ENCODE measurements at places on chromosomes 5 and 9. TPM values are rescaled to one million over a fixed set of nuclear protein-coding genes. Genes with fewer than 3 reads are reported as not detected.

The PNPLA7 gene
- 1.6 TPM for total RNA-seq

The FRMPD1 gene
- 0.14 TPM for total RNA-seq

The PCDHGB5 gene
- total RNA-seq = 1.6 TPM

GRCh38 chr5:105274079-105274478 is 1711.5 kb upstream of the NUDT12 start:
- H3K27ac ChIP-seq = no peak overlapping the region
- H3K4me3 ChIP-seq = no peak overlapping the region
- H3K36me3 ChIP-seq = no peaks in the 10 kb centered on the region
- DNase-seq = no peak
- no peaks in the 10 kb centered on the region for H3K27me3 ChIP-seq

DNA sequence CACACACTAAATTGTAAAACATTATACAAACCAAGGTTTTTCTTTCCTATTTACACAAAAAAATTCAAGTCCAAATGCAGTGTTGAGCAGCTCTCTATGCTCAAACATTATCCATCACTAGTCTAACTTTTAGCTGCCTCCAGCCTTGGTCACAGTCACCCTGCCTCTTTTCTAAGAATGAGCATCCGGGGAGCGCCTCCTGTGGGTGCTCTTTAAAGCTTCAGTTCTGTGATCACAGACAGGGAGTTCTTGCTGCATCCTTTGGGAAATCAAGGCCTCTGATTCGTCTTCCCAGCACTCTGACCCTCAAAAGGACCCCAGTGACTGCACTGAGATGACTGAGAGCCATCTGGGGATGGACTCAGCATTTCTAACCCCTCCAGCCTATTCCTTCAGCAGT is 289.6 kb downstream of the SEC61B start:
- no peaks in the 10 kb centered on the region for H3K36me3 ChIP-seq
- H3K27ac ChIP-seq = no peak overlapping the region
- no peak for DNase-seq

DNA sequence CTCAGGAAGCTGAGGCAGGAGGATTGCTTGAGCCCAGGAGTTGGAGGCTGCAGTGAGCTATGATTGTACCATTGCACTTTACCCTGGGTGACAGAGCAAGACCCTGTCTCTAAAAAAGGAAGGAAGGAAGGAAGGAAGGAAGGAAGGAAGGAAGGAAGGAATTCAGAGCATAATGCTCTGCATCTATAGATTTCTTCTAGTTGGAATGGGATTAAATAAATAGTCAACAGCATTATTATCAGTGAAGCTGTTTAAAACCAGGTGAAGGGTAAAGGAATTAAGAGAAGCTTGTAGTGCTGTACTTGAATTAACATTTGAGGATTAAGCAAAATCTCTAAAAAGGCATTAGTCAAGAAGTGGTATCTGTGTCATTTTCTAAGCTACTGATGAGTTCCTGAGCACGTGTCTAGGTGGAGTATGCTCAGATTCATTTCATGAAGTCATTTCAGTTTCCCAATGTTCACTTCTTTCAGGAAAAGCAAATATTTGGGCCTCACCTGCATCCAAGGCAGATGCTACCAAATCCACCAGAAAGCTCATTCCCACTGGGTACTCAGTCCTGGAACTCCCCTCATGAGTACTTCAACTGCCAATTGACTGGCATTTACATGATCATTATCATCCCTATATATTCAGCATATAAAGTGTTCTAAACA is 8.4 kb downstream of the PDE6A start:
- H3K4me3 ChIP-seq = no peak overlapping the region
- DNase-seq = no peak
- no peak overlapping the region for H3K27ac ChIP-seq
- H3K36me3 ChIP-seq = no peaks in the 10 kb centered on the region
- peaks cover 6% of the 10 kb centered on the region for H3K27me3 ChIP-seq

DNA sequence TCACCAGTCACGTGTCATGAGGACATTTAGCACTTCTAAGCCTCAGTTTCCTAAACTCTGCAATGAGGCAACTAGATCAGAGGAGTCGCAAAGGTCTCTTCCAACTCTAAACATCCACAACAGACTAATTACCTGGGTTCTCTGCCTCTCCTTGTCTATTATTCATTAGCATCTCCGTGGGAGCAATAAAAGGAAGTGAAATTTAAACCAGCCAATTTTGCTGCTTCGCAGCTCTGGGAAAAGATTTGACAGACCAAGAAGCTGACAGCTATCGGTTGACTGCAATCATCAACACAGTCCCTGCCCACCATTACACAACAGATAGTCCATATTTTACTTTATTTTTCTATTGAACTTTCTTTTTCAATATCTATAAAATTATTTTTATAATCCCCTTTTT is 308.9 kb downstream of the NR2F1-AS1 start:
- no peaks in the 10 kb centered on the region for H3K4me1 ChIP-seq
- DNase-seq = no peak
- H3K36me3 ChIP-seq = no peaks in the 10 kb centered on the region

DNA sequence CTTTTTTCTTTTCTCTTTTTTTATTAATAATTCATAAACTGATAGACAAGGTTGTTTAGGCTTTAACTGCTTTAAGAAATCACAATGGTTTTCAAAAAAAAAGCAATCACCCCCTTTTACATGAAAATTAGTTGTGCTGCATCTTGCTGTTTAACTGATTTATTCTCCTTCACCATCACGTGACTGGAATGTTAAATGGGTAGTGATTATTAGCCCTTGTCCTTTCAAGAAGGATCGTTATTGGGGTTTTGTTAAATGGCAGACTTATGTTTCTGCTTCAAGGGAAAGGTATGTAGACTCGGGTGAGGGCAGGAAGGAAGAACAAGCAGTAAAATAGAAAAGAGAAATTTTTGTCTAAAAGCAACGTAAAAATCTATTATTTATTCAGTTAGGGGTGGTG is 175.6 kb upstream of the TLE4 start:
- no peak for DNase-seq
- H3K4me3 ChIP-seq = no peak overlapping the region
- H3K4me1 ChIP-seq = no peaks in the 10 kb centered on the region

- no peaks in the 10 kb centered on the region for H3K27me3 ChIP-seq
- no peak overlapping the region for H3K4me3 ChIP-seq
- no peaks in the 10 kb centered on the region for H3K4me1 ChIP-seq
- H3K36me3 ChIP-seq = no peaks in the 10 kb centered on the region
- H3K27ac ChIP-seq = no peak overlapping the region
These were observed 45.2 kb upstream of the HMCN2 start for GRCh38 chr9:130220352-130220751.

DNA sequence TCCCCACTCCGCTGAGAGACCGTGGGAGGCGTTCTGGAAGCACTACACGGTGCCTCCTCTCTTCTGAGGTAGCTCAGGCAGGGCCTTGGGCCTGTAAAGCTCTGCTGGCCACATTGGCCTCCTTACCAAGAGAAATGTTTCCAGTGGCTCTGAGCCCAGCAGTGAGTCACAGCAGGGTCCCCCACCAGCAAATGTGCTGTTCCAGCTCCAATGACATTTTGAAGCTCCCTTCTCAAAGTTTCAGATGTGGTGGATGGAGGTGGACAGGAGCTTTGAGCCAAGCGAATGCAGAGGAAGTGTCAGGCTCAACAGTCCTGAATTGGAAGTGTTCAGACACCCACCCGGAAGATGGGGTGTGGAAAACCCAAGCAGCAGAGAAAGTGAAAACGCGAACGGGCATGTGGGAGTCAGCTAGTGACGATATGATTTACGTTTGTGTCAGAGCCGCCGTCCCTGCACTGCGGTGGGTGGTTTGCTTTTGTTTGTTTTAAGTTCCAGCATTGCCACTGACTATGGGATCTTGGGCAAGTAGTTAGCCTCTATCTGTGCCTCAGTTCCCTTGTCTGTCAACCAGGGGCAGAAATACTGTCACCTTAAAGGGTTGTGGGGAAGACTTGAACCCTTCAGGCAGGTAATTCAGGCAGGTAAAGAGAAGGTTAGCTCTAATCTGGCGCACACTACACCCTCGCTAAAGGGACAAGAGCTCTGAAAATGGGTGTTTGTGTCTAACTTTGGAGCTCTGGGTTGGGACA is 38.2 kb downstream of the C5orf15 start:
- no peaks in the 10 kb centered on the region for H3K36me3 ChIP-seq
- no peak overlapping the region for H3K27ac ChIP-seq
- no peak overlapping the region for H3K4me3 ChIP-seq
- peaks cover 11% of the 10 kb centered on the region for H3K4me1 ChIP-seq
- no peak for DNase-seq

- H3K4me3 ChIP-seq = no peak overlapping the region
- no peaks in the 10 kb centered on the region for H3K36me3 ChIP-seq
- H3K27me3 ChIP-seq = no peaks in the 10 kb centered on the region
- H3K4me1 ChIP-seq = no peaks in the 10 kb centered on the region
These were observed 41.7 kb upstream of the ARRDC3 start for GRCh38 chr5:91424638-91425436.

- peaks cover 40% of the 10 kb centered on the region for H3K27me3 ChIP-seq
- H3K4me1 ChIP-seq = peaks cover 39% of the 10 kb centered on the region
- H3K27ac ChIP-seq = no peak overlapping the region
- no peak overlapping the region for H3K4me3 ChIP-seq
These were observed 4.6 kb downstream of the VCAN start for GRCh38 chr5:83475935-83476814.

All from thymus (tissue), 14 donors.